ENCODE measurements at places on chromosomes 13 and 19. TPM values are rescaled to one million over a fixed set of nuclear protein-coding genes. Genes with fewer than 3 reads are reported as not detected.

KIR3DL1 gene
- total RNA-seq = not detected

KLK8 gene
- not detected for total RNA-seq

GRCh38 chr19:11361771-11362731, 6.8 kb downstream of the PLPPR2 start:
- ATAC-seq = no peak

GRCh38 chr13:74682746-74683145, 548.5 kb upstream of the KLF12 start:
- no peak for ATAC-seq

DNA sequence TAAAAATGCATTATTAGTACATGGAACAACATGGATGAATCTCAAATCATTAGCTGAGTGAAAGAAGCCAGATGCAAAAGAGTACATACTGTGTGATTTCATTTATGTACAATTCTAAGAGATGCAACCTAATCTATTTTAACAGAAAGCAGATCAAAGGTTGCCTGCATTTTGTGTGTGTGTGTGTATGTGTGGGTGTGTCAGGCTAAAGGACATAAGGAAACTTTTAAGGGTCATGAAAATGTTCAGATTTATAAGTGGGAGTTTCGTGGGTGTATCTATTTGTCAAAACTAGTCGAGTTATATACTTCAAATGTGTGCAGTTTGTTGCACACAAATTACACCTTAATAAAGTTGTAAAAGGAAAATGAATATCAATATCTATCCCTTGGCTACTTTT, 17.9 kb upstream of the NEK3 start:
- no peak for ATAC-seq

DNA sequence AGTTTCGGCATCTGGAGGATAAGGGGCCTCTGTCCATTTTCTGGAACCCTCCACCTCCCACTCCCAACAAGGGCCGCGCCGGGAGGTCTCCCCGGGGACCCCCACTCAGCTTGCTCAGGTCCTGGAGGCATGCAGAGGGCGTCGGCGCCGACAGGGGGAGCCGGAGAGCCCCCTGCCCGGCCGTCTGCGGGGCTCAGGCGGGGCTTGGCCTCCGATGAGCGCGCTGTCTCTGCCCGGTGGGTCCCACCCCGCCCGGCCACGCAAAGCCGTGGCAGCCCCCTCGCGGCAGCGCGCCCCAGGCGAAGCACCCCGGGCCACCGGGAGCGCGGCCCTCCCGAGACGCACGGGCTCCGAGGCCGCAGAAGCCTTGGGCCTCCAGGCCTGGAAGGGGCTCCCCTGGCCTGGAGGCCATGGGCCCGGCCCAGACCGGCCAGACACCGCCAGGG, 149.7 kb upstream of the ZNF536 start:
- ATAC-seq = peak; percentile 31

DNA sequence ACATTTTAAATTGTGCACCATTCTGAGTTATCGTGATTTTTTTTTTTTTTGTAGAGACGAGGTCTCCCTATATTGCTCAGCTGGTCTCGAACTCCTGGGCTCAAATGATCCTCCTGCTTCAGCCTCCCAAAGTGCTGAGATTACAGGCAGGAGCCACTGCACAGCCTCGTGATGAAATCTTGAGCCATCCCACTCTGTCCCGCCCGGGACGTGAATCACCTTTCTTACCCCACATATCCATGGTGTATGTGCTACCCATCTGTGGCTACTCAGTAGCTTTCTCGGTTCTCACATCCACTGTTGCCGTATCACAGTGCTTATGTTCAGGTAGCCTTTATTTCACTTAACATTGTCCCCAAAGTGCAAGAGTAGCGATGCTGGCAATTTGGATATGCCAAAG, 26.5 kb downstream of the PAK4 start:
- no peak for ATAC-seq

TBXA2R gene
- 14.9 TPM for total RNA-seq

SERP2 gene
- 15.6 TPM for total RNA-seq

- ATAC-seq = peak; percentile 60
Observed at GRCh38 chr19:21586311-21587116, 81.1 kb downstream of the ZNF429 start.

- peak; percentile 91 for ATAC-seq
Observed at GRCh38 chr19:3375221-3376090, 9.1 kb downstream of the NFIC start.

GRCh38 chr13:102935896-102936321, 90.1 kb downstream of the ERCC5 start:
- no peak for ATAC-seq

GRCh38 chr13:79560954-79561353, 80.0 kb downstream of the NDFIP2 start:
- no peak for ATAC-seq

- no peak for ATAC-seq
Observed at GRCh38 chr13:101398920-101399319, 17.4 kb downstream of the NALCN start.

GRCh38 chr19:7215176-7215575, 79.0 kb downstream of the INSR start:
- no peak for ATAC-seq

PPM1N gene
- 2.6 TPM for total RNA-seq

TIMM44 gene
- 85.0 TPM for total RNA-seq

GRCh38 chr13:106689906-106690305, 122.0 kb upstream of the ARGLU1 start:
- ATAC-seq = no peak

Measured in gastroesophageal sphincter (tissue), 4 donors.